Putamen (tissue), 1 donor: ENCODE measurements at places on chromosomes 3 and 15.

- DNase-seq = no peak
These were observed 1.3 kb upstream of the HRG start for GRCh38 chr3:186664506-186664905.

GRCh38 chr15:41606997-41607396, 48.0 kb downstream of the TYRO3 start:
- DNase-seq = no peak

GRCh38 chr3:57091521-57092273, 31.2 kb downstream of the SPATA12 start:
- DNase-seq = no peak

GRCh38 chr3:183260167-183260904, 7.3 kb downstream of the B3GNT5 start:
- no peak for DNase-seq

DNA sequence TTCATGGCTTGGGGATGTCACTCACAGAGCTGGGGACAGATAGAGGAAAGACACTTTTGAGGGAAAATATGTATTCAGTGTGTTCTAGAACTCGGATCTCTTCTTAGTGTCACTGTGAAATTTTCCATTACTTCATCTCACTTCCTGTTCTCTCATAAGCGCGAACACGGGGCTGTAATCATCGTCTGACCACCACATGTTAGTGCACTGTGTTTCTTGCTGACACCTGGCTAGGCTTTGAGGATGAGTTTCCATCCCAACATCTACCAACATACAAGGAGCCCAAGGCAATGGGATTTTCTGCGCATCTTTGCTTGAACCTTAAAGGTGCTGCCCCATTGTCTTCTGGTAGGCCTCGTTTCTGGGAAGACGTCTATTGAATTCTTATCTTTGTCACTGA, 84.0 kb downstream of the LIPC start:
- DNase-seq = no peak

DNA sequence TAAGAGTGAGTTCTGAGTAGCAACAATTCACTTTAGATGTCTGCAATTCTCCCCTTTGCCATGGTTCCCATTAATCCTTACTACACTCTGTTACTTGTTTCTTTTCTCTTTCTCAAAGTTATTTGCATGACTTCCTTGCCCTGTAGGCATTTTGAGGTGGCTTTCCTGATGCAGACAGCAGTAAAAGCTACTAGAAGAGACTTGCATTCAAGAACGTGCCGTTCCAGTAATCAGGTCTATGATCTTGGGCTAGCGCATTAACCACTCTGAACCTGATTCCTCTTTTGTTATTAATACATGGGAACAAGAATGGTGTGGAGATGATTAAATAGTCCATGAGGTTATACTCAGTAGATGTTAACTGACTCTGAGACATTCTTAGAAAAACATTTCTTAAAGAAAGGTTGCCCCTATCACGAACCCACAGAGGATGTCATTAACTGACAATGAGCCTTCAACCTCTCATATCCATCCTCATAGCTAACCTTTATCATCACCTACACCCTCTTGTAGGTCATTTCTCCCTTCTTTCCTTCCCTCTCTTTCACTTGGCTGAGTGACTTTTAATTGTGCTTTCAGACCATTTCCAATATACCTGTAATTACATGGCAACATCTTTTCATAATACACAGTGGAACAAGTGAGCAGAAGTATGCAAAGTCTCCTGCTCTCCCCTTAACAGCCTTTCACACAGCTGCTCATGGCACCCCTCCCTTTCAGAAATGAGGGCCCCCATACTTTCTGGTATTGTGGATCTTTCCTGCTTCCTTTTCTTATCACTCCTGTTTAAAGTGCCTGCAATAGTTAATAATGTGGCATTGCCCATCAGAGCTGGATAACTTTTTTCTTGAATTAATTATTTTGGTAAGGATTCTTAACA, 175.9 kb downstream of the CHST2 start:
- no peak for DNase-seq

DNA sequence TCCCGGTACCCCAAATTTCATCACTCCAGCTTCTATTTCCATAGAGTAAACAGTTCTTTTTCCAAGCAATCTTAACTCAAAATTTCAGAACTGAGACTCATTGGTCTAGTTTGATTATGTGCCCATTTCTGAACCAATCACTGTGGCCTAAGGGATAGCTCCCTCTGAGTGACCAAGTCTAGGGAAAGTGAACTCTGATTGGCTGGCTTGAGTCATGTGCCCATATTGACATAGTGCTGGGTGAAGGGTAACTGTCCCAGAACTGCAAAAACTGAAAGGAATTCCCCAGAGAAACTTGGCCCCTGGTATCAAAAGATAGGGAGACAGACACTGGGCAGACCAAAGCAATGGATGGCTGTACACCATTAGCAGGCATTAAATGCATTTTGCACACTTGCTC, 171.2 kb upstream of the WNT5A start:
- no peak for DNase-seq

- no peak for DNase-seq
These were observed 91.1 kb upstream of the MITF start for GRCh38 chr3:69648126-69648525.
